ENCODE measurements at places on chromosomes 2 and 18.

GRCh38 chr2:126627643-126628042 lies 28.3 kb upstream of the GYPC start:
- no peak for DNase-seq

DNA sequence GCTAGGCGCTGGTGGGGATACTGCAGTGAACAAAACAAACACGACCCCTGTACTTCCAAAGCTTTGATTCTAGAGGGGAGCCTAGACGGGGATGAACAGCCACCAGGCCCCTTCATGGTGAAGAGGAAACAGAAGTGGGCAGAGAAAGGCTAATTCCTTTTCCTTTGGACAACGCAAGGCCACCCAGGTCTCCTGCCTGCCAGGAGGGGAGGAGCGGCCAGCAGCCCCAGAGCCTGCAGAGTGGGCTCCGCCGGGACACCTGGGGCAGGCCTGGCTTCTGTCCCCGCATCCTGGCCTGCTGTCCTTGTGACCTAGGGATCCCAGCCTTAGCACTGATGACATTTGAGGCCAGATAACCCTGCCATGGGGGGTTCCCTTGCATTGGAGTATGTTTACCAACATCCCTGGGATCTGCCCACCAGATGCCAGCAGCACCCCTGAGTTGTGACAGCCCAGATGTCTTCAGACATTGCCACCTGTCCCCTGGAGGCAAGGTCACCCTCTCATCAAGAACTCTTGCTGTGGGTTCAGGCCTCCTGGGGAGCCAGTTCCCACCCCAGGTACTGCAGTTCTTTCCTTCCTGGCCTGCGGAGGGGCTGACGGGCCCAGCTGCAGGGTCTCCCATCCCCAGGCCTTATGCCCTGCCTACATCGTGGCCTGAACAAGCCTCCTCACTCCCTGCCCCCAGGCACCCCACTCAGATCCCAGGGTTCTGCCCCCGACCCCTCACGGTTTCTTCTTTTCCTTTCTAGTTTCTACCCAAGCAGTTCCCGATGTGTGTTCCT lies 125.7 kb downstream of the SEPTIN10 start:
- DNase-seq = no peak

DNA sequence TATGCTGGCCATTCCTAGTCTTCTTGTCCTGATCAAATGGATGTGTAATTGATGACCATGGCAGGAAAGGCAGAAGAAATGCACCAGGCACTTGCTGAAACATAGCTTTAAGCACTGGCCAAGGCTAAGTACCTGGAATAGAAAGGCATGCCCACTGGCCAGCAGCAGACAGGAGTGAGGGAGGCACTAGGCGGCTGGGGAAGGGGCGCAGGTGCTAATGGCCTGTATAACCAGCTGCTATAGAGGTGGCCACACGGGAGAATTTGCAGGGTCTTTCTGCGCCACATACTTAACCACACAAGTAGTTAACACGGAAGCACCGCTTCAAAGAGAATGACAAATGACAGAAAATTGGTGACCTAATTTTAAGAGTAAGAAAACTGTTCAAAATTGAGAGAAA lies 66.3 kb upstream of the CHRNA1 start:
- no peak for DNase-seq

GRCh38 chr2:40095000-40095399 lies 315.9 kb upstream of the THUMPD2 start:
- no peak for DNase-seq

- no peak for DNase-seq
These were observed 27.8 kb downstream of the ZNF236 start for GRCh38 chr18:76850112-76850511.

GRCh38 chr2:144163592-144163991 lies 356.3 kb downstream of the ZEB2 start:
- no peak for DNase-seq

DNA sequence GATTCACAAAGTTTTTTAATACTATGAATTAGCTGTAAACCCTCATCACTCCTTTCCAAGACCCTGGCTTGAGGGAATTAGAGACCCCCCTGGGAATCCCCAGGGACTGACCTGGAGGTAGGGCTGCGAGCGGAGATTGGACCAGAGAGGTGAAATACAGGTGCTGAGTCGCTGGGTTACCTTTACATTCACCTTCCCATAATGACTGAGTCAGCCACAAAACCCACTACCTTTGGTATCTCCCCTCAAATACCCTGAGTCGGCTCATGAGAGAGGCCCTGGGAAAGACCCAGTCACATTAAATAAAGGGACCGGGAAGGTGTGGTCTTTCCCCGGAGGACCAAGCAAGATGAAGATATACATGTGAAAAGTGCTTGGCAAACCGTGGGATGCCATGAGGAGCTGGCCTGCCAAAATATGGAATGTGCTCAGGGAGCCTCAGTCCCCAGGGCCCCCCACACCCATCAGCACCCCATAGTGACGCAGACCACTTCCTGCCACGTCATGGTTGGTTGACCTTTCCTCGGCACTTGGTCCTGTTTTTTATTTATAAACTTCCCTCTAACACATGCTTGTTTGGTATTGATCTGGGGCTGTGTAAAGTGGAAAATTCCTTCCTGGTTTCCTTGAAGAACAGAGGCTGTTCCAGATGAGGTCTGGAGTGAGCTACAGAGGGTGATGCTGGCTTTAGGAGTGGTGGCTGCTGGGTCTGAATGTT lies 51.4 kb downstream of the IL1RL2 start:
- peak; percentile 66 for DNase-seq

GRCh38 chr2:234952270-234953115 lies 676 bp downstream of the SH3BP4 start:
- peak; percentile 28 for DNase-seq

- peak; percentile 11 for DNase-seq
These were observed 39.8 kb downstream of the SLC66A2 start for GRCh38 chr18:79911344-79912270.

- DNase-seq = no peak
These were observed 26.7 kb downstream of the VIL1 start for GRCh38 chr2:218445602-218446001.

DNA sequence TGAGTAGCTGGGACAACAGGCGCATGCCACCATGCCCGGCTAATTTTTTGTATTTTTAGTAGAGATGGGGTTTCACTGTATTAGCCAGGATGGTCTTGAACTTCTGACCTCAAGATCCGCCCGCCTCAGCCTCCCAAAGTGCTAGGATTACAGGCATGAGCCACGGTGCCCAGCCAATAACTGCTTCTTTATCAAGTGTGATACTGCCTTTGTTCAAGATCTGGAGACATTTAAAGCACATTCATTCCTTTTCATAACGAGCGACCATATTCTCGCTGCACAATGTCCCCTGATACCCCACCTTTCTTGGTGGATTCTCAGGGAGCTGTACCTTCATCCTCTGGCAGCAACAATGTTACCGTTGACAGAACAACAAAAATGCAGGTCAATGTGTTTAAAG lies 75.4 kb downstream of the PIEZO2 start:
- DNase-seq = no peak

DNA sequence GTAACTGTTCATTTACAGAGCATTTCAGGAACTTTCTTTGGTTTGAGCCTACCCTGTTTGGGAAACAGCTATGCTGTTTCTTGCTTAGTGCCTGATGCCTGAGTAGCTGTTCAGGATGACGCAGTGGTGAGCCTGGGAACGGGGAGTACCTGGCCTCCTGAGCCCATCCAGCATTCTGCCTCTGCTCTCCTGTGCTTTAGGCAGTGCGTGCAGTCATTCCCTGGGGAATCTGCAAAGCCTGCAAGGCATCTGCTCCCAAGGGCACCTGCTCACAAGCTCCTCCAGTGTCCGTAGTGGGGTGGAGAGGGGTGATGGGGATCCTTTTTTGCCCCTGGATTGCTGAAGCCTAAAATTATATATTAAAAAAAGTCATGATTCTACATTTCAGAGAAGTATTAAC lies 68.8 kb downstream of the RAPGEF4 start:
- no peak for DNase-seq

DNA sequence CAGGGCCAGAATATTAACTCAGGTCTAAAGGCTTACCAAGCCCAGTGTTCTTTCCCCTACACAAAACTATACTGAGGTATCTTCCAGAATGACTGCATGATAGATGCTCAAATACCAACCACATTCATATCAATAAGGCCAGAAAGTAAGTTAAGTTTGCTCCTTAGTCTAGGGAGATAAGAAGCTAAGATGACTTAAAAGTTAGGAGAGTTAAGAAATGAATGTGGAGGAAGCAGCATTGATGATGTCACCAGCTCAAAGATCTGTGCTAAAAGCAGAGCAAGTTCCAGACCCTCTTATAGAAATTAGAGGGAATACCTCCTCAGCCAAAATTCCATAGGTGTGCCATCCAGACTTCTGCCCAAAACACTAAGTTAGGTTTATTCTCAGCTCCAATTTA lies 6.1 kb downstream of the PPP4R1 start:
- DNase-seq = no peak

DNA sequence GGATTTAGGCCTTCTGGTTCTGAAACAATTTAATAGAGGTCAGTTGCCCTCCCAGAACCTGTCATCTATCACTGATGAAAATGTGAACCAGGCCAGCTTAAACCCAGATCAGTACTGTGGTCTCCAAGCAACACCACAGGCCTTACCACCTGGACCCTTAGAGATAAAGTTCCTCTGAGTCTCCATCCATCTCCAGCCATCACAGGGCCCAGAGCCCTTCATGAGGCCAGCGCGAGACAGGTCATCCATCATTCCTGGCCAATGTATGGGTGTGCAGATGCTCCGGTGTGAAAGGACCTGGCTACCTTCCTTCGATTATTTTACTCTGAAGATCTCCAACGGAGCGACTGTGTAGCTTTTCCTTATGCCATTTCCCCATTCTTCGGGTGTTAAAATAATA lies 322.7 kb upstream of the SOX11 start:
- DNase-seq = no peak

DNA sequence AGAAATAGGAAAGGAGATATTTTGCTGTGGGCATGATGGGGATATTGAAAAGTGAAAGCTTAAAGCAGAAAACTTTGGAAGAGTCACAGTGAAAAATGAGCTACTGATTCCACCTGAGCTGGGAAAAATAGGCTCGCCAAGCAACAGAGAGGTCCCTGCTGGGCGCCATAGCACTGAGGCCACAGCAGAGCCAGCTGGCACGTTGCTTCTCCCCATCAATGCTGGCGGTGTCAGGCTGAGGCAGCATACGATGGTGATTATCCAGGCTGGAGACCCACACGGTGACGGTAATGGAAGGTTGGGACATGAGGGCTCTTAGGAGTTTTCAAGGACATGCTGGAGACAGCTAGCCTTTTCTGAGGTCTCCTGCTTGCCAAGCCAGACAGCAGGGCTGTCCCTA lies 25.8 kb upstream of the DTNB start:
- DNase-seq = no peak

DNA sequence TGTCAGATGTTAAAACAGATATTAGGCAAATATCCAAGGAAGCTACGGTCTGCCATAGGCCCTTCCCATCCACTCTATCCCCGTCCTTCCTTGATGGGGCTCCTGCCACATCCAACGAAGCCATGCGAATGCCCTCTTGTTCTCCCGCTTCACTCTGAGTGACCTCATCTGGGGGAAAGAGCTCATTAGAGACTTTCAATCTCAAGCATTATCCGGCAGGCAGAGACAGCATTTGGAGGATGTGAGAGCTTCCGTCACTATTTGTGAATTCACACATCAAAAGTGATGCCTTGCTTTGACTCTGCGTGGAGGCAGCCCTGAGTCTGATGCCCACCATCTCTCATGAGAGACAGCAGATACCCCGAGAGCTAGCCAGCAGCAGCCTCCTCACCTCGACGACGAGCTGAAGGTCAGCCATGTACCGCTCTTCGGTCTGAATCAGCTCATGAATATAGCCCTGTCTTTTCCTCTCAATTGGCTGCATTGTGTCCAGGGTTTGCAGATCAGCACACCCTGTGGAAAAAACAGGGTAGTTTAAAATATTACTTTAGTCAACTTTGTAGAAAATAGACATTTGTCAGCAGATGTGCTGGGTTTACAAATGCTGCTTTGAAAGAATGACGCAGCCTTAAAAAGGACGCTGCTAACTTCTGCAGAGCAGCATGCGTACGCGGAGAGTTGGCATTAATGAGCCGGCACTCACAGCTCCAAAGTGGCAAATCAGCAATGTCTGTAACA lies 45.9 kb downstream of the FAM228A start:
- DNase-seq = no peak

GRCh38 chr2:132825601-132826000 lies 155.6 kb upstream of the LYPD1 start:
- no peak for DNase-seq

DNA sequence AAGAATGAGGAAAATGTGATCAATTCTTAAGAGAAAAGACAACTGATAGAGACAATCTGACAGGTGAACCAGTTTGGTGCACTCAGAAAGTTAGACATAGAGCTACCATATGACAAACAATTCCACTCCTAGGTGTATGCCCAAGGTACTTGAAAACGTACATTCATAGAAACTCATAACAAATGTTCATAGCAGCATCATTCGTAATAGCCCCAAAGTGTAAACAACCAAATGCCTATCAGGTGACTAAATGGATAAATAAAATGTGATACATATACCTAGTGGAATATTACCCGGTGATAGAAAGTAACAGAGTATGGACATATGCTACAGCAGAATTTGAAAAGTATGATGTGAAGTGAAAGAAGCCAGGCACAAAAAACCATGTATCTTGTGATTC lies 149.3 kb upstream of the TRIB2 start:
- DNase-seq = no peak

DNA sequence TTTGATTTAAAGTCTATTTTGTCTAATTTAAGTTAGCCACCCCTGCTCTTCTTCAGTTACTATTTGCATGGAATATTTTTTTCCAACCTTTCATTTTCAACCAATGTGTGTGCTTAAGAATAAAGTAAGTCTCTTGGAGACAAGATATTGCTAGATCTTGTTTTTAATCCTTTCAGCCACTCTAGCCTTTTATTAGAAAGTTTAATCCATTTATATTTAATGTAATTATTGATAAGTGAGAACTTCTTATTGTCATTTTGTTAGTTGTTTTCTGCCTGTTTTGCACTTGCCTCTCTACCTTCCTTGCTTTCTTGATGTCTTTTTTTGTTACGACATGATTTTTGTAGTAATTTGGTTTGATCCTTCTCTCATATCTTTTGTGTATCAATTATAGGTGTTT lies 46.4 kb downstream of the CCDC148 start:
- DNase-seq = no peak

DNA sequence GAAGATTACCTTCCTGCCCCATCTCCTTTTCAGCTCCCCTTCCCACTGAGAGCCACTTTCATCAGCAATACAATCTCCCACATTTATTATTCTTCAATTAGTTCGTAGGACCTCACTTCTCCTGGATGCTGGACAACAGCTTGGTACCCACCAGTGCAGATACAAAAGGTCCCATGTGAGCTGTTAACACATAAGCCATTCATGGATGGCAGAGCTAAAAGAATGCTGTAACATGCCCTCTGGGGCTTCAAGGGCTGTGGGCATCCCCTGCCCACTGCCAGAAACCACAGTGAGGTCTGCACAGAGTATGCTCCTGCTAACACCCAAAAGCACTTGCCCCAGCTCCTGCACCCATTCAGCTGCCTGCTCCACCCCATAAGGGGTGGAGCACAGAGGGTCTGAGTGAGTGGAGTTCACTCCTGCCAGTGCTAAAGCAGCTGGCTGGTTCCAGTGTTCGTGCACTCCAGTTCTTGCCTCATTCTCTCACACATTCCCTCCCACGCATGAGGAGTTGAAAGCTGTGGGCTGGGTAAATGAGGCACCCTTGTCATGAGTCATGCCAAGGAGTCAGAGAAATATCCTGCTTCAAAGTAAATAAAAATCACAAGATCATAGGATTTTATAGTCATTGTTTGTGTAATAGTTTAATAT lies 305.9 kb upstream of the TMEFF2 start:
- peak; percentile 29 for DNase-seq
